ENCODE measurements at places on chromosomes 1 and 21.

DNA sequence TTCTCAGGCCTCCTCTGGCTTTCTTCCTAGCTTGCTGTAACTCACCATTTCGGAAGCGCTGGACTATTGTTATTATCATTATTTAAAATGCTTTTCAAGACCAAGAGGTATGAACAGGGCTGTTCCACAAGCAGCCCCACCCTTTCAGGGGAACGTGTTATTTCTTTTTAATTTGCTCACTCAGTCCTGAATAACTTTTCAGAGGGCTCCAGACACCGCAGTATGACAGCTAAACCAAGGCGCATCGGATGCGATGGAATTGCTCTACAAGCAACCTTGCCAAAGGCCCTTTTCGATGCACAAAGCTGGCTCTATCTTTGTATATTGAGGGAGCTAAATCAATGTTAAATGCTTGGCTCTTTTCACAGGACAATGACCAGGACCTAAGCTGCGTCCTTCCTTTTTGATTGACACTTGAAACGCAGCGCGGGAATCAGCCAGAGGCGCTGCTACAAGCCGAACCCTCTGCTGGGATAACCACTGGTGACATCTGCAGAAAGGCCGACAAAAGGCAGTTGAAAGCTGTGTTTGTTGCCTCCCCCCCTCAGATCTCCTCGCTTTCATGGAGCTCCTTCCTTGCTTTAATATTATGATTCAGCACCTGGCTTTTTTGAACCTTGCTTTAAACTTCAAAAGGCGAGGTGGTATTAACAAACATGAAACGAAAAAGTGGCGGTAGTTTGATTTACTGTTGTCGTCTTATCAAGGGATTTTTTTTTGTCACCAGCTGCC is 204.7 kb upstream of the PROX1 start:
- no peak for DNase-seq

- no peak for DNase-seq
Measured at GRCh38 chr1:233085566-233085965, 135.2 kb downstream of the NTPCR start.

DNA sequence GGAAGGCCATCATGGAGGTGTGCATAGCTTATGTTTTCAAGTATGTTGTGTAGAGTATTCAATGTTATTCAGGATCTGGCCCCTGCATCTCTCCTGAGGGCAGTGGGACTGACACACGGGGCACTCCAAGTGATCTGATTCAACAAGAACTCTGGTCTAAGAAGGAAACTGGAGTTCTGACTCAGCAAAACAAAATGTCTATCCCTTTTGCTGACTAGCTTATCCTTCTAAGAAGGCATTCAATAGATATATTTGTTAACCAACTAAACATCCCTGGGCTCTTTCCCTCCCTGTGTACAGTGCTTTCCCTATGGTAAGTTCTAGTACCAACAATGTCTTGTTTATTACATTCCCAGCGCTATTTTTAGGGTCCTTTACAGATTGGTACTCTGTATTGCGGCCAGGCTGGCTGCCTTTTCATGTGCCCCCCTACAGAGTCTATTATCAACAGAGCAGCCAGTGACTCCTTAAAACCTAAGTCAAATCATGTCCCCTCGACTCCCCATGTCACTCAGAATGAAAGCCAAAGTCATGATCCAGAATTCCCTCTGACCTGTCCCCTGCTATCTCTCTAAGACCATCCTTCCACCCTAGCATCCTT is 304.9 kb downstream of the KCNH1 start:
- no peak for DNase-seq

DNA sequence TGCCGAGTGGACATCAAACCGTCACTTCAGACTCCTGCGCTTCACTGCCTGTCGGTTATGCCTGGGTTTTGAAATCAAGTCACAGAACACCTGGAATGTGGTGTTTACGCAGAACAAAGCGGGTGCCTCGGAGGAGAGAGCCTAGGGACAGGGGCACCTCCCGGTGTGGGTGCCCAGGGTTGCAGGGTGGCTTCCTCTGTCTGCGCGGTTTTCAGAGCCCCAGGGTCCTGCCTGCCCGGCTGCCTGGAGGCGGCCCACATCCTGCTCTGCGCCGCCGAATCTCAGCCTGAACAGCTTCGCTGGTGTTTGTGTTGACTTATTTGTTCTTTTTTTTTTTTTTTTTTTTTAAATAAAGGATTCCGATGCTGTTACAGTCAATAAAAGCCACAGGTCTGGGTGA is 113.5 kb upstream of the COL6A1 start:
- no peak for DNase-seq

- peak; percentile 89 for DNase-seq
Measured at GRCh38 chr1:230863449-230863848, 4.9 kb downstream of the C1orf198 start.
